ENCODE measurements at places on chromosomes 2 and 18.

- DNase-seq, result no peak
Observed at GRCh38 chr2:108554528-108554927, 20.3 kb downstream of the LIMS1 start.

DNA sequence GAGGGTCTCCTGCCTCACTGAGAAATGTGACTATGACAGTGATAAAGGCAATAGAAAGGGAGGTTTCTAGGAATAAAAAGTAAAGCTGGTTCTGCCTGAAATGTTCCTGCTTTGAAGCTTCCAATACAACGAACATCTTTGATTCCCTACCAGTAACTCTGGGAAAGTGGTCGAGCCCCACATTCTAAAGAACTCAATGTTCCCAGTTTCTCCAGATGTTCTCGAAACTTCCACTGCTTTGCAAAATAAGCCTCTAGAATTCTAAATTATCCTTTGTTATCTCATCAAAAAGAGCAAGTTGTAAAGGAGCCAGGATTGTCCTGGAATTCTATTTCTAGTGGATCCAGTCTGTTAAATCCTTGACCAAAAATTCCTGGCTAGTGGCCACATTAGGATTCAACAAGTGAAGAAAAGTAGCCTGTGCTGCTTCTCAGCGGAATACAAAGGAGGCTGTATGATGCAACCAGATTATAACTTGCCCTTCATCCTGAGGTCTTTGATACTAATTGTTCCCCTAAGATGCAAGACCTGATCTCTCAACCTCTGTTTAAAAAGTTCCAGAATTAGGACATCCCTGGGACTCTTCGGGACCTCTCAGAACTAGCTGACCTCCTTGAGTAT, 8.4 kb downstream of the SCN7A start:
- DNase-seq, result no peak

- DNase-seq, result peak; percentile 79
Observed at GRCh38 chr2:216006164-216006663, 7.1 kb downstream of the MREG start.

- DNase-seq, result no peak
Observed at GRCh38 chr2:145744541-145745386, 1224.8 kb upstream of the ZEB2 start.

All from activated effector memory CD4-positive, alpha-beta T cell treated with anti-CD3 and anti-CD28 coated beads, Interleukin-2, amount 50 U/mL, for 16 hours (primary cell).